Activated CD4-positive, alpha-beta T cell treated with anti-CD3 and anti-CD28 coated beads for 36 hours (primary cell): ENCODE measurements at places on chromosomes 7 and 10. TPM values are rescaled to one million over a fixed set of nuclear protein-coding genes. Genes with fewer than 3 reads are reported as not detected.

- no peak overlapping the region for H3K4me3 ChIP-seq
- peaks cover 18% of the 10 kb centered on the region for H3K4me1 ChIP-seq
- H3K36me3 ChIP-seq, result peaks cover 21% of the 10 kb centered on the region
- H3K27ac ChIP-seq, result peak overlapping the region; percentile 17
These were observed 119.5 kb downstream of the RNF216 start for GRCh38 chr7:5661942-5662341.

GRCh38 chr10:119750391-119751230, 24.8 kb downstream of the INPP5F start:
- peak overlapping the region; percentile 71 for H3K27ac ChIP-seq
- peak overlapping the region; percentile 5 for H3K4me3 ChIP-seq
- H3K4me1 ChIP-seq, result peaks cover 7% of the 10 kb centered on the region
- H3K27me3 ChIP-seq, result no peaks in the 10 kb centered on the region

DNA sequence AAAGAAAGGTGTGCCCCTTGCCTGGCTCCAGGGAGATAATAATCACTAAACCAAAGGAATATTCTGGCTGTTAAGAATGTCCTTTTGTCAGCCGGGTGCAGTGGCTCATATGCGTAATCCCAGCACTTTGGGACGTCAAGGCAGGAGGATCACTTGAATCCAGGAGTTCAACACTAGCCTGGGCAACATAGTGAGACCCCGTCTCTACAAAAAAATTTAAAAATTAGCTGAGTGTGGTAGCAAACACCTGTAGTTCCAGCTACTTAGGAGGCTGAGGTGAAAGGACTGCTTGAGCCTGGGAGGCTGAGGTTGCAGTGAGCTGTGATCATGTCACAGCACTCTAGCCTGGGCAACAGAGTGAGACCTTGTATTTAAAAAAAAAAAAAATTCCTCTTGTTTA, 74.1 kb downstream of the HERC4 start:
- no peak for DNase-seq
- peaks cover 5% of the 10 kb centered on the region for H3K4me1 ChIP-seq
- no peaks in the 10 kb centered on the region for H3K27me3 ChIP-seq
- H3K36me3 ChIP-seq, result peaks cover 27% of the 10 kb centered on the region

DNA sequence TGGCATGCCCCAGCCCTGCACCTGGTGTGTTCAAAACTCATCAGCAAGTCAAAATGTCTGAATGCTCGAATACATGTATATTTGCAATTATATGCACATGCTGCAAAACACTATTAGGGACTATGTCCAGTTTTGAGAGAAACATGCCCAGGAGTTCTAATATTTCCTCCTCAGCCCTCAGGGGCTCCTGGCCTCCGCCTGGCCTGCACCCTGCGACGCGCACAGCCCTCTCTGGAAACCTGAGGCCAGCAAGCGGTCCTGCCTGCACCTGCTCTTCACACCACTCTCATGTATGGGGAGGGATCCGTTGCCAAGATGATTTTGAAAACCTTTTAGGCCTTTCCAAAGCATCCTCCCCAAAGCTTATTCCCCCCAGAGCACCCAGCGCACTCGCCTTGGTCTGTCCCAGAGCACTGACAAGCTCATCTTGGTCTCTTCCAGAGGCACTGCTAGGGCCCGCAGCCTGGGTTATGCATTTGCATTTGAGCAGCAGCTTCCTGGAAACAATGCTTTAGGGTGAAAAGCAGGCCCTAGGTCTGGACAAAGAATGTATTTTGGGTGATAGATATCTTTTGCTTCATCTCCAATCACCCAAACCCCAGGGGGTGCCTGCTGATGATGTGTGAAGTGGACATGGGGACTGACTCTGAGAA, 22.6 kb upstream of the CNPY1 start:
- peaks cover 6% of the 10 kb centered on the region for H3K27me3 ChIP-seq
- H3K27ac ChIP-seq, result no peak overlapping the region
- no peaks in the 10 kb centered on the region for H3K4me1 ChIP-seq

- H3K27ac ChIP-seq, result peak overlapping the region; percentile 88
- DNase-seq, result no peak
- no peaks in the 10 kb centered on the region for H3K27me3 ChIP-seq
- H3K36me3 ChIP-seq, result peaks cover 86% of the 10 kb centered on the region
These were observed 61.8 kb downstream of the IKZF1 start for GRCh38 chr7:50366311-50366710.

- H3K27me3 ChIP-seq, result no peaks in the 10 kb centered on the region
- no peak overlapping the region for H3K4me3 ChIP-seq
- H3K4me1 ChIP-seq, result peaks cover 67% of the 10 kb centered on the region
- DNase-seq, result peak; percentile 36
These were observed 103.2 kb downstream of the NRBF2 start for GRCh38 chr10:63236113-63236935.

DNA sequence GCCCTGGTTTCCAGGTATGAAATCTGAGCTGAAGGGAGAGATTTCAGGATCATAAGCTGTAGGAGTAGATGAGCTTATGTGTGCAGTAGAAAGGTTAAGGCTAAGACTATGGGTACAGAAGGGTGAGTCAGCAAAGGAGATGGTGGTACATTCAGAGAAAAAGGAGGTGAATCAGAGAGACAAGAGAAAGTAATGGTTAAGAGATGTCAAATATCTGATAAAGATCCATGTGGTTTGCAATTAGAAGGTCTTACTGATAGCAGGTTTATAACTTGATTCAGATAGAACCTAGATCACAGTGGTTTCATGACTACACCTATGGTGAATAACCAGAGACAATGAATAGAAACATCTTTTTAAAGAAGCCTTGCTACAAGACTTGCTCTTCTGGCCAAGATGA, 4.5 kb upstream of the NPY start:
- peaks cover 36% of the 10 kb centered on the region for H3K27me3 ChIP-seq
- H3K4me3 ChIP-seq, result no peak overlapping the region
- DNase-seq, result no peak
- H3K4me1 ChIP-seq, result peaks cover 7% of the 10 kb centered on the region
- no peak overlapping the region for H3K27ac ChIP-seq
- no peaks in the 10 kb centered on the region for H3K36me3 ChIP-seq

- DNase-seq, result no peak
- H3K27me3 ChIP-seq, result no peaks in the 10 kb centered on the region
- H3K36me3 ChIP-seq, result peaks cover 22% of the 10 kb centered on the region
- no peak overlapping the region for H3K4me3 ChIP-seq
These were observed 14.1 kb downstream of the ELMO1 start for GRCh38 chr7:37434529-37434928.

DNA sequence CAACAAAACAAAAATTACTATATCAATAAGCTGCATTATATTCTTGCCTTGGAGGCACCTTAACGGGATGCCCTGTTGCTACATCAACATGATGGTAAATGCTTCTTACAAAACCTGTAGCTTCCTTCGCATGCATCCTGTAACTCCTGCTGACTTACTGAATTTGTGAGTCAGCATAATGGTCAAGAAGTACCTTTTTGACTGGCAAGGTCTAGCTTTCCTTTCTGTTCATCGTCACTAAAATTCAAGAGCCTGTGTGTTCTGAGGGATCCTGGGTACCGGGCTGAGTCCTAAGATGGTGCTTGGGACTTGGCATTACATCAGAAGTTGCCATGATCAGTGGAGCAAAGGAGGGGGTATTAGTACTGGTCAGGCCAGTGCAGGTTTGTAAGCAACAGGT, 4.9 kb downstream of the PFKFB3 start:
- H3K27ac ChIP-seq, result peak overlapping the region; percentile 82
- H3K4me1 ChIP-seq, result peaks cover 31% of the 10 kb centered on the region
- peak overlapping the region; percentile 21 for H3K4me3 ChIP-seq
- no peak for DNase-seq
- no peaks in the 10 kb centered on the region for H3K27me3 ChIP-seq

- DNase-seq, result no peak
- H3K4me1 ChIP-seq, result peaks cover 12% of the 10 kb centered on the region
- H3K27me3 ChIP-seq, result no peaks in the 10 kb centered on the region
- no peak overlapping the region for H3K4me3 ChIP-seq
- H3K36me3 ChIP-seq, result peaks cover 6% of the 10 kb centered on the region
These were observed 80.7 kb downstream of the PHTF2 start for GRCh38 chr7:77879272-77879671.

DNA sequence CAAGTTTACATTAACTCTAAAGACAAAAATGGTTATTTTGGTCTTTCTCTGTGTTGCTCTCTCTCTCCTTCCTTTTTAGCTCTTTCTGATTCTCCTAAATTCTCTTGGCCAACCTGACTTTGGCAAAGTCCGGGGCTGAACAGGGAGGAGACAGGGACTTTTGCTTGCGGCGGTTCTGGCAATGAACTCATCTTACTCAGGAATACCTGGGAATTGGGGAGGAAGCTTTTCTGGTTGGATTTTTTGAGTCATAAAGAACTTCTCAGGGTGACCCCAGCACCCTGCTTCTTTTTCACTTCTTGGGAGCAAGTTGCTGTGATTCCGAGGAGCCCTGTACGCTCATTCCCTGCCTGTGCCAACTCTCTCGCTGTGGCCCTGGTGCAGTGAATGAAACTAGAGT, 16.0 kb downstream of the GATA3 start:
- no peak for DNase-seq
- H3K4me3 ChIP-seq, result no peak overlapping the region
- peaks cover 87% of the 10 kb centered on the region for H3K36me3 ChIP-seq
- H3K4me1 ChIP-seq, result peaks cover 86% of the 10 kb centered on the region

The ARMC10 gene
- 50.1 TPM for total RNA-seq

The LMOD2 gene
- not detected for total RNA-seq

The STAM gene
- 23.8 TPM for total RNA-seq
